ENCODE measurements at places on chromosomes 6 and 20. TPM values are rescaled to one million over a fixed set of nuclear protein-coding genes. Genes with fewer than 3 reads are reported as not detected.

The CLPSL2 gene
- not detected for total RNA-seq

The EMILIN3 gene
- total RNA-seq, result 0.31 TPM

The MAFB gene
- total RNA-seq, result 30.5 TPM

The ESR1 gene
- total RNA-seq, result 0.94 TPM

The BPIFB1 gene
- 0.50 TPM for total RNA-seq

The BMP7 gene
- total RNA-seq, result not detected

The KIFC1 gene
- 1.3 TPM for total RNA-seq

Measured in cardiac ventricle fibroblast (primary cell).